Uterus (tissue), 4 donors: ENCODE measurements at places on chromosomes 1 and 21.

DNA sequence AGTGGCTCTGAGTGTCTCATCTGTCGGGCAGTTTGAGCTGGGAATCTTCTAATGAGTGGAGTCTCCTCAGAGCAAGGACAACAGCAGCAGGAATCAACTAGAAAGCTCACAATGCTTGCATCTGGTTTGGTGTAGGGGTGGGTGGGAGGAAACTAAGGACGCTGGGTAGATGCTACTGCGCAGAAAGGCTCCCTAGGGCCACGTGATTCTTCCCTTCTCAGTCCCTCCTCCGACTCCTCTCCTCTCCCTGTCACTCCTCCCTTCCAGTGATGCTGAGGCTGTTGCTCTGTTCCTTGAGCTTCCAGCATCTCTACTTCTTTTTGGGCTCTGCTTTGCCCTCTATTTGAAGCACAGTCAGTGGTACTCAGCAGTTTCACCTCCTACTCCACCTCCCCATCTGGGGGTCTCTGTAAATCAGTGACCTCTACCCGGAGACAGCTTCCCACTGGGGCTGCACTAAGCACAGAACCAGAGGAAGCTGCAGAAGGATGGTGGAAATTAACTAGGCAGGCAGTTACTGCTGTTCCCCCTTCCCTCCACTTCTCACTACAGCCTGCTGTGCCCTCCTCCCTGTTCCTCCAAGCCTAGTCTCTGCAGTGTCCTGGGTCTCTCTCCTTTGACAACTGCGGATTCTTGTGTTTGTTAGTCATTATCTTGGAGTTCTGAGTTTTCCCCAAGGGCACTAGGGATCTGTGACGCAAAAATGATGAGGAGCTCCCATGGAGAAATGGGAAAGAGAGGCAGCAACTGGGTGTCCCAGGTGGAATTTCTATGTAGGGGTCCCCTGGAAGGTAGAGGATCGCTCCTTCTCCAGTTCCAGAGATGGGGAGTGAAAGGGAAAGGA is 5.8 kb downstream of the LINGO4 start:
- no peak for DNase-seq

GRCh38 chr1:81730881-81731280 is 69.9 kb upstream of the ADGRL2 start:
- no peak for DNase-seq

DNA sequence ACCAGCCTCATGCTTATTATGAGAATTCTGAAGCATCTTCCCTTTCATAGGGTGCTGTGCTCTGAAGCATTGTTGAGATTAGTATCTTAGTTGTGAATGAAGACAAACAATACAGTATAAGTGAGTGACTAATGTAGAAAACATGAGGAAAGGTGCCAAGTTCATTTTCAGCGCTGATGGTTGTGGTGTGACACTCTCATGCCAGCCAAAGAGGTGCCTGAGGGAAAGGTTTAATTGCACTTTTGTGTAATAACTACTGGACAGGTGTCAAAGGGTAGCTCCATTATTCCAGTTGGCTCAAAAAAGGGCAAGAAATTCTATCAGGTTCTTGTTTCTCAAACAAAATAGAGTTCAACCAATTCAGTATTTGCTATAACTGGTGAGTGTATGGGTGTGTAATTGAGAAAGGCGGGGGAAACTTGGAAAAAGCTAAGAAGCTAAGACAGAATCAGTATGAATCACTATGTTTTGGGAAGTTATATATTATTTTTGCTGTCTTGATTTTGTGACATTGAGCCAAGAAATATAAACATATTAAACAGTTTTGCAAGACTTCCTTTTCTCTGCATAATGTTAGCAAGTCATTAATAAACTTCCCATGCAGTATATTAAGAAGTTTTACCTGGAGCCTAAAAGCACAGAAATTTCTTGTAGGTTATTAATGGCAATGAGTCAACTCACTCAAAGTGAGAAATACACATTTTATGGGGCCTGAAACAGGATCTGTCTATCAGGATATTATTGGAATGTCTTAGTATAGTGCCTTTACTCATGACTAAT is 31.8 kb downstream of the KCNK2 start:
- DNase-seq: no peak

GRCh38 chr1:154695985-154696384 is 88.0 kb upstream of the ADAR start:
- DNase-seq: no peak

GRCh38 chr1:79448426-79448825 is 441.9 kb upstream of the ADGRL4 start:
- no peak for DNase-seq

GRCh38 chr21:30233228-30234020 is 17.5 kb upstream of the CLDN8 start:
- DNase-seq: no peak

- peak; percentile 8 for DNase-seq
Observed at GRCh38 chr1:227899141-227899819, 48.5 kb downstream of the WNT9A start.
